ENCODE measurements at places on chromosomes 2 and 18.

GRCh38 chr18:45243340-45244110 is 371.8 kb upstream of the SLC14A2 start:
- no peak for DNase-seq

GRCh38 chr2:39308778-39309177 is 65.0 kb upstream of the CDKL4 start:
- no peak for DNase-seq

GRCh38 chr18:49726675-49726963 is 86.7 kb downstream of the ACAA2 start:
- no peak for DNase-seq

- DNase-seq, result no peak
Observed at GRCh38 chr2:80378-80777, 34.1 kb upstream of the FAM110C start.

DNA sequence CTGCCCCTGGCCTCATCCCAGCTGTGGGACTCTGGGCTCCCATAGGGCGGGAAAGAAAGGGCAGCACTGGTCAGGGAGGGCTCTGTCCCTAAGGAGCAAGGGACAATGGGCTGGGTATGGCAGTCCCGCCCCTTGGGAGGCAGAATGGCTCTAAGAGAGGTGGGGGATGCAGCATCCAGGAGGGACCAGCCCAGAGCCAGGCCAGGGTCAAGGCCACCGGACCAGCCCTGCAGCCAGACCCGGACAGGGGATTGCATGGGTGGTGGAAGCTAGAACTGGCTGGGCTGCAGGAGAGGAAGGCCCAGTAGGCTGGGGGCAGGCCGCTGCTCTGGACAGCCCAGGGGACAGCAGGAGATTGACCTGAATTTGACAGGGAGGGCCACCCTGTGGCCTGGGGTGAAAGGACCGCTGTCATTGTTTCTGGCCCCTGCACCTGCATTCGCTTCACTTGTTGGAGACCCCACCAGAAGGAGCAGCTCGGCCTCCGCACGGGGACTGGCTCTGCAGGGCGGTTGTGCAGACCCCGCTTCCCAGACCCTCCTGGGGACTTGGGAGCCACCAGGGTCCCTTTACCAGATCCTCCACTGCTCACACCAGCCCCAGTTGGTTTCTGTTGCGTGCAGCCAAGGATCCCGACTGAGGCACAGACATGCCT is 14.6 kb downstream of the RAMP1 start:
- DNase-seq, result no peak

DNA sequence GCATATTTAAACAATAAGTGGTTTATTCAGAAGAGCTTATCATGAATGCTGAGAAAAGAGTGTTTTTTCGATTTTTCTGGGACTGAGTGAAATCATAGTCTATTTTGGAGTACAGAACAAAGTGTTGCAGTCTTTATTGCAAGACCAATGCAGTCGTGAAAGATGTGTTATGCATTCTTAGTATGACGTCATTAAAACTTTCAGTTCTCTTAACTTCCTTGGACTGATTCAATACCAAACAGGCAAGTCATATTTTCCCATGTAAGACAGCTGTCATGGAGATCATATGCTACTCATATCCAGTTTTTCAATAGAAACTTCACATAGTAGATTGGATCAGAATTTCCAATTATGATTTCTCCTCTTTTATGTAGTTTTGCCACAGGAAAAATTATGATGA is 92.6 kb downstream of the RIT2 start:
- no peak for DNase-seq

GRCh38 chr2:109724533-109725460 is 69.3 kb upstream of the RGPD5 start:
- DNase-seq, result no peak

DNA sequence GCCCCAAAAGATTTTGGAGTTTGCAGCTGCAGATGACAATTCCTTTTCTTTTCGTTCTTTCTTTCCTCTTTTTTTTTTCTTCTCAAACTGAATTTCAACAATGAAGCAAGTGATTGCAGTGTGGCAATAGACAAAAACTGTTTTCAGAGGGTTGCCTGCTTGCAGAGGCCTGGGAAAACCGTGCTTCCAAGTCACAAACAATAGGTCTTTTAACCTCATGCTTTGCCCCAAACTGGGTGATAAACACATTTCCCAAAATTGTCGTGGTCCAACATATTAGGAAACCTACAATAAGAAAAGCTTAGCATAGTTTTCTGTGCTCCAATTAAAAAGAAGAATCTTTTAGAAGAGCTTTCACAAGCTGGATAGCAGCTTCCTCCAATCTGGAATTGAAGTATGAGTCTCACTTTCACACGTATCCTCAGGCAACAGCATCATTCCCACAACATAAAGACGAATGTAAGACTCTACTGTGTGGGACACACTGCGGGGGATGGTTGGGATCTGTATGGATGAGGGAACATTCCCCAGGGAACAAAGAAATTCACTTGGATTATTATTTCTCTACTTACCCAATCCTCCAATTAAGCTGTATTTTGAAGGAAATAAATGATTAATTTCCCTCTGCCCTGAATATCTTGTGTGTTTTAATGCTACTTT is 656.1 kb downstream of the RNF144A start:
- no peak for DNase-seq

- no peak for DNase-seq
Observed at GRCh38 chr2:180905002-180905401, 75.4 kb upstream of the UBE2E3 start.

GRCh38 chr2:189318761-189319160 is 122.5 kb upstream of the WDR75 start:
- no peak for DNase-seq

DNA sequence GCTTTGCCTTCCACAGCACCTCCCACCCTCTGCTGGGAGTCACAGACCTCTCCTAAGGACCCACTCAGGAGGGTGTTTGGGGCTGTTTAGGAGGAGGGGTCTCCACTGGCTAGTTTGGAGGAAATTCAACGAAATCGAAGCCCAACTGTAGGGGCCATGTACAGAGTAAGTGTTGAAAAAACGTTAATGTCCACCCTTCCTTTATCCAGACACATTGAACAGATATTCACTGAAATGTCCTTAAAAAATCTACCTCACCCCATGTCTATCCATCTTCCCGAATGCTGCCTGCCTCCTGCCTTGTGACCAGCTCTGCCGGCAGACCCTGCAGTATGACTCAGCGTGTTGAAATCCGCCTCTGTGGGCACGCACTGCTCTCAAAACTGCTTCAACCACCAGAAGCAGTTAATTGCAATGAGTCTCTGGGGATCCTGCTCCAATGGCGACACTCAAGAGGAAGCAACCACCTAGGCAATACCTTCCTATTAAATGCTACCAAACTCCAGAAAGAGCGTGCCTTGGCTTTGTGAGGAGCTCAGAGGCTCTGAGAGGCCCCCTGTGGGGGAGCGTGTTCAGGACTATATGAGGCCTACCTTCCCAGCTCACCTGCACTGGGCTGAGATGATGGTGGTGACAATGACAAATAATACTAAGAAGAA is 61.4 kb upstream of the RTN4 start:
- no peak for DNase-seq

- DNase-seq, result no peak
Observed at GRCh38 chr2:240644859-240645301, 19.6 kb downstream of the GPR35 start.

GRCh38 chr2:108367561-108368175 is 10.1 kb upstream of the SULT1C4 start:
- no peak for DNase-seq

DNA sequence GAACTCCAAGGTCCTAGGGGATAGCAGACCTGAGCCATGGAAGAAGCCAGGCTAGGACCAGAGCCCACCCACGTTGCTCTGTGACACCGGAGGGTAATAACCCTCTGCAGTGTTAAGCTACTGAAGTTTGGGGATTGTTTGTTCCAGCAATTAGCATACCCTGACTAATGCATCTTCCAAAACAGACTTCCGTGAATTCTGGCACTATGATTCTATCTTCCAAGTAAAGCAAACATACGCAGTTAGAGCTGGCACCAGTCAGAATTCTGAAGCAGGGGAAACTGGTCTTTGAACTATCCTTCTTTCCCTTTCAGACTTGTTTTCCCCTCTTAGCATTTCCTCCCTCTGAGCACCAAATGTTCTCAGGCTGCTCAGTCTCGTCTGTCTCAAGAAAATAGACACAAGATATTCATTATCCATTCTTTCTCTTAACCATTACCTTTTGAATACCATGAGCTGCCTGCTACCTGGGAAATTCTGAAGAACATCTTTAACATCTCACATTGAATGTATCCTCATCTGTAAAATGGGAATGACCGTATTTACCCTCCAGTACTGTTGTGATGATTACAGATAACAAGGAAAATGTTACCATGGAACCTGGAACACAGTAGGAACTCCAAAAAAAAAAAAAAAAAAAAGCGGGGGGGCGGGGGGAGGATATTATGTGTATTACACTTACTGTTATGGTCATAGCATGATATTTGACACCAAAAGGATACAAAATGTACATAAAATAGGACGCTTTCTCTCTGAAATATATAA is 108.2 kb downstream of the TCF4 start:
- no peak for DNase-seq

DNA sequence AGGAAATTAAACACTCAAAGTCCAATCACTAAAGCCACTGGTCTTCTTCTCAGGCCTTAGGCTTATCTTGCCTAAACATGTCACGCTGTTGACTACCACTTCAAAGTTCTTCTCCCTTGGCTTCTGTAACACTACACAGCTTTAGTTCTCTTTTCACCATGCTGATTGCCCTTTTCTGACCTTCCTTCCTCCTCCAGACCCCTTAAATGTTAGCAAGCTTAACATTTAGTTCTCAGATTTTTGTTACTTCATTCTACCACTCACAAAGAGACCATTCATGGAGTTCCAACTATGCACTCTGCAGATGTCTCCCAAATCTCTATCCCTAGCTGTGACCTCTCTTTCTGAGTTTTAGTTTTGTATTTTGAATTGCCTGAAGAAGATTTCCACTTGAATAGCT is 64.4 kb downstream of the TTC21B start:
- DNase-seq, result no peak

GRCh38 chr2:187842978-187843847 is 289.0 kb upstream of the TFPI start:
- DNase-seq, result no peak

- no peak for DNase-seq
Observed at GRCh38 chr2:200767111-200767885, 44.4 kb upstream of the BZW1 start.

DNA sequence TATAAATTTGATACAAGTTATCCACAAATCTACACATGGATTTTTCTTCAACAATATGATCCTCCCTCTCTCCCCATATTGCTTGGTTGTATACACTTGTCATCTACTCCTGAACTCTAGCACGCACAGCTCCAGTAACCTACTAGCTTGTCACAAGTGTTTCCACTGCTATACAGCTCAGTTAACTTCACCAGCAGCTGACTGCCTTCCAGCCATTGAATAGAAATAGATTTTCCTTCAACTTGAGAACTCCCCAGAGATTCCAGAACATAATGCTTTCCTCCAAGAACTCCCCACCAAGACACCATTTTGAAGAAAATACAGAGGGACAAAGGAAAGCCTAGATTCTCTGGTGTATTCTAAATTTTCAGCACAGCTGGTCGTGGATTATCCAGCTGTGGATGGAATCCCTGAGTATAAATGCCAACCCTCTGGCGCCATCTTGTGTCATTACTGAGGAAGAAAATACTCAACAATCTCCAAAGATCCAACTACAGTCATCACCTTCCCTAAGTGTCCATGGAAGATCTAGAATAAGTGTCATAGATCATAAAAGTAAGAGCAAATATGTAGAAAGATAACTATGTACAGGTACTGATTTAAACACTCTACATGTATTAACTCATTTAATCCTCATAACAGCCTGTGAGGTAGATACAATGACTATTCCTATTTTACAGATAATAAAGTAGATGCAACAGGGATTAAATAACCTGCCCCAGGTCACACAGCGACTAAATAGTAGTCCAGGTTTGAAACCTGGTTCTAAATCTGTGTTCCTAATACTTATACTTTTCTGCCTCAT is 156.7 kb downstream of the ARHGAP28 start:
- DNase-seq, result no peak

DNA sequence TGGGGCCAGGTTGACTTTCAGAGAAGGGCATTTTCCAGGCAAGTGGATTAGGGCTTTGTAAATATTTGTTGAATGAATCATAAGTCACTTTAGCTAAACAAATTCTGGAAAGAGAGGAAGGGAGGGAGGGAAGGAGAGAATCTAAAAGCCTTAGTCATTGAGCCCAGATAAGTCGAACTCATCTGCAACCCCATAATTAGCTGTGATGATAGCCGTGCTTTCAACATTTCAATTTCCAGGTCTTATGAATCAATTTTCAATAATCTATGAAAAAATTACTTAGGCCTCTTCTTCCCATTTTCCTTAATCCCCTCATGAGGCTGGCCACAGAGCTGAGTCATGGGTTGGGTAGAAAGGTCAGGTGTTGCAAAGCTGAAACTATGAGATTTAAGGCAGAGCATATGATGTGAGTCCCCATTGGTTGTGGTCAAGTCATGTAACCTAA is 111.9 kb upstream of the MAPRE2 start:
- no peak for DNase-seq

GRCh38 chr2:201349601-201350000 is 7.5 kb downstream of the FLACC1 start:
- no peak for DNase-seq

DNA sequence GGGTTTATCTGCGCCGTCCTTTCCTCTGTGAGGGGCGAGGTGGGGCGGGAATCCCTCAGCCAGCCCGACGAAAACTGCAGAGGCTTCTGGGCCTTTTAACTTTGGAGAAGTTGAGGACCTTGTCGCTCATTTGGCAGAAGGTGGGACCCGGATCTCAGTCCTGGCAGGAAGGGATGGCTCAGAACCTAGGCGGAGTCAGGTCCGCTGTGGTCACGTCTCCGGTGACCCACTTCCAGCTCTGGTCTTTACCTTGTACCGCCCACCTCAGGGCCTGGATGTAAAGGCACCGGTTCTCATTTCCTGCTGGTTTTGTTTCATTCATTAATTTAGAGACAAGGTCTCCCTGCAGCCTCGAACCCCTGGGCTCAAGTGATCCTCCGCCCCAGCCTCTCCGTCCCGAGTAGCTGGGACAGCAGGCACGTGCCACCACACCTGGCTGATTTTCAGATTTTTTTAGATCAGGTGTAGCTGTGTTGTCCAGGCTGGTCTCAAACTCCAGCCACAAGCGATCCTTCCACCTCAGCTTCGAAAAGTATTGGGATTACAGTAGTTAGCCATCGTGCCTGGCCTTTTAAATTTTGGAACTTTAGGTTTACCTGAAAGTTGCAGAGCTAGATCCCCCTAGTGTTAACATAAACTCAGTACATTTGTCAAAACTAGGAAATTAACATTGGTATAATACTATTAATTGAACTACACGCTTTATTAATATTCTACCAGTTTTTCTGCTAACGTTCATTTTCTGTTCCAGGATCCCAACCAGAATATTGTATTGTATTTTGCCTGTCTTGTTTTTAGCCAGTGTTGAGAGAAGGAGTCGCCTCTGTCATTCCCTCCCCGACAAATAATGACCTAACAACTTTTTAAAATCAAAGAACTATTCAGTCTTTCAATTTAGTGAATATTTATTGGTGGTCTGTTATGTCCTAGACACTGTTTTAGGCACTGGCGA is 852 bp downstream of the POLI start:
- DNase-seq, result no peak

DNA sequence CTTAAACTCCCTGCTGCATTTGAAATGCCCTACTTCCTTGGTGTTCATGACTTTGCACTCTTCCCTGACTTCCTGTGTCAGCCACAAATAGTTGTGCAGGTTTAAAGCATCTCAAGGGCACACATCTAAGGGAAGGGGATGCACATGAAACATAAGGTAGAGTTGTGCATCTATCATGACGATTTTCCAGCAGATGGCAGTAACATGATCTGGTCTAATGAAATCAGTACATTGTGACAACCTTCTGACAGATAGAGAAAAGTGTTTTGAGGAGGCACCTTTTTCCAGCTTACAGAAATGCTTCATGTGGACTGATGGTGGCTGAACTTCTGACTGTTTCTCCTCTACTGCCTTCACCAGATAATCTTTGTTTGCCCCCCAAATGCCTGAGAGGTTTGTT is 238.9 kb downstream of the XIRP2 start:
- DNase-seq, result no peak

Measured in esophagus squamous epithelium (tissue), 5 donors.